Fibroblast of skin of right biceps (primary cell): ENCODE measurements at places on chromosomes 1 and 21.

- no peak for DNase-seq
Measured at GRCh38 chr1:230415405-230416132, 10.6 kb downstream of the PGBD5 start.

DNA sequence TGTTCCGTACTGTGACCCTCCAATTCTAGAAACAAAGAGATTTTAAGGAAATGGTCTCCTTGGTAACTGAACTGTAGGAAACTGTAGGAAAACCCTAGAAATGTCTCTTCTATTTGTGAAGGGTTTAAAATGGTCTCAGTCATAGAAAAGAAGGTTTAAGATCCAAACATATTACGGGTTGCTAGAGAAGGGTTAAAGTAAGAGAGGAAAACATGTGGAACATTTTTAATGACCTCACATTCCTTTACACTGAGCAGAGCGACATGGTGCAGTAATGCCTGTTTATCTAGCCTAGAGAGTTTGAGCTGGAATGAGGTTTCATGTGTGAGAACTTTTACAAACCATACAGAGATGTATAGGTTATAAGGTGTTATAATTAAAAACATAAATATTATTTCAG, 36.9 kb upstream of the C1orf105 start:
- peak; percentile 89 for DNase-seq

GRCh38 chr1:34924759-34925555, 4.5 kb downstream of the DLGAP3 start:
- peak; percentile 65 for DNase-seq

DNA sequence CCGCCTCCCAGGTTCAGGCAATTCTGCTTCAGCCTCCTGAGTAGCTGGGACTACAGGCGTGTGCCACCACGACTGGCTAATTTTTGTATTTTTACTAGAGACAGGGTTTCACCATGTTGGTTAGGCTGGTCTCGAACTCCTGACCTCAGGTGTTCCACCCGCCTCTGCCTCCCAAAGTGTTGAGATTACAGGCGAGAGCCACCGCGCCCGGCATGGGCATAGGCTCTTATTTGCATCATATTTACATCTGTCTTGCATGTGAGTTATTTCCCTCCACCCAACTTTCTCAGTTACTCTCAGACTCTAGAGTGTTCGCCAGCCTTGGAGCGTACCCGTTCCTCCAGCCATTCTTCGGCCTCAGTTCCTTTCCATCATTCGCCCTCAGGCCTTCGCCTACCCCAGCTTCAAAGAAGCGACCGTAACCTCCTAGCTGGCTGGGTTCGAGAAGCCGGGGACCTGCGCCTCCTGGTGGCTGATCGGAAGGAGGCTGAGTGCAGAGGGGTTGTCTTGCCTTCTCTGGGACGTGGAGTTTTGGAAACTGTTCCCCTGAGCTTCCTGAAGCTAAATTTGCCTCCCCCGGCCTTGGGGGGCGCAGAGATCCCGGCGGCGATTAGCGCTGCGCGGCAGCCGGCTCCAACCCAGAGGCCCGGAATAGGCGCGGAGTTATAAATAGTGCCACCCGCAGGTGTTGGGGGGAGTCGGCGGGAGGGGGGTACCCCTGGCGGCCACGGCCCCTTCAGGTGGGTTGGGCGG, 3.6 kb upstream of the ZBTB7B start:
- DNase-seq = peak; percentile 78

DNA sequence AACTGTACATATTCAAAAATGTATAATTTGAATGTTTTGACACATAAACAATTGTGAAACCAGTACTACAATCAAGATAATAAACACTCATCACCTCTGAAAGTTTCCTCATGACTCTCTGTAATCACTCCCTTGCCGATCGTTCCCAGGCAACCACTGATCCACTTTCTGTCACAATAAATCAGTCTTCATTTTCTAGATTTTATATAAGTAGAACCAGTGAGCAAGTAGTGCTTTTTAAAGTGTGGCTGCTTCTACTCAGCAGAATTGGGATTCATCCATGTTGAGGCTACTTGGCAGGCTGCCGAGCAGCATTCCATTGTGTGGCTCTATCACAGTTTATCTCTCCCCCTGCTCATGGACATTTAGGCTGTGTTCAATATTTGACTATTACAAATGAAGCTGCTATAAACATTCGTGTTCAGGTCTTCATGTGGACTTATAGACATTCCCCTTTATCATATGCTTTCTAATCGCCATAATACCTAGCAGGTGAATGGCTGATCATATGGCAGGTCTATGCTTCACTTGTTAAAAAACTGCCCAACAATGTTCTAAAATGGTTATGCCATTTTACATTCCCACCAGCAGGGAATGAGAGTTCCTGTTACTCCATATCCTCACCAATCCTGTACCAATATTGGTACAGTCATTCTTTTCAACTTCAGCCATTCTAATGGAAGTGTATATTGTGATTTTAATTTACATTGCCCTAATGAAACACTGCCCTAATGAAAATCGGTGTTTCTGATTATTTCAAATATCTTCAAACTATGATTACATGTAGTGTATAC, 20.5 kb downstream of the TEX38 start:
- DNase-seq = peak; percentile 19

DNA sequence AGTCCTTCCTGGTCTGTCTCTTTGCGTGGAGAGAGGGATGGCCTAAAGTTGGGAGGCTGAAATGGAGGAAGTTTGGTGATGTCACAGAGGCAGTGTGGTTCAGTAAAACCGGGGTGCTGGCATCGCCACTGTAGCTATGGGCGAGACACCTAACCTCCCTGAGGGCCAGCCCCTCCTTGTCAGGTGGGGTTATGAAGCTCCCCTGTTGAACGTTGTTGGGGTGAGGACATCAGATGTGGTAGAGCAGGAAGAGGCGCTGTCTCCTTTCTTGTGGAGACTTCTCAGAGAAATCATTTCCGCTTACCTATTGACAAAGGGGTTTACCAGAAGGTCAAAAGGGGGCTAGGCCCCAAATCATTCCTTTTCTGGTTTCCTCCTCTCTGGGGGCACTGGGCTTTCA, 294.7 kb downstream of the SIPA1L2 start:
- no peak for DNase-seq

- no peak for DNase-seq
Measured at GRCh38 chr1:109252893-109253802, 3.8 kb downstream of the CELSR2 start.

GRCh38 chr1:176193023-176193422, 14.1 kb downstream of the COP1 start:
- DNase-seq = no peak

DNA sequence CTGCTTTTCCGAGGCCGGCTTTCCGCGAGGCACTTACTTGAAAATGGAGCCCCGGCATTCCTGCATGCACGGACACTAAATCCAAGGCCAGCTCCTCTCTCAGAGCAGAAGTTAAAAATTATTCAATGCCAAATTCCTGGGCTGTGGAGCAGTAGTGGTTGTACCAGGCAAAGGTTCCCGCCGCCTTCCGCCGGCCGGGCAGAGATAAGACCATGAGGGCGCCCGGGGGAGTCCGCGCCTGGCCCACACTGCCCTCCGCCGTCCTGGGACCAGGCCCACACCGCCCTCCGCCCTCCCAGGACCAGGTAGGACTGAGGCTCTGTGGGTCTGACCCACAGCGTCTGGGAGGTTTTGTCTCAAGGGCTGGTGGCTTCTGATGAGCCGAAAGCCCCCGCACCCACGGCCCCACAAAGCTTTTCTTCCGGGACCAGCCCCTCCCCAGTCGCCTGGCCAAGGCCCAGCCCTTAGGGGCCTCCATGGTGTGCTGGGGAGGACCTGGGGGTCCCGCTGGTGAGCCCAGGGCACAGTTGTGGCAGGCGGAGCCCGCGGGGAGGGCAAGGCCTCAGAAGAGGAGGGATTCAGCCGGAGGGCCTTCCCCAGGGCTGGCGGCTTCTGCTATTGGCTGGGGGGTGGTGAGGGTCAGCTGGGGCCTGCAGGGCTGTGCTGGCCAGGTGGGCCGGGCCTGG, 12.7 kb upstream of the C1orf159 start:
- DNase-seq = no peak

GRCh38 chr1:207321790-207322645, 540 bp downstream of the CD55 start:
- no peak for DNase-seq

DNA sequence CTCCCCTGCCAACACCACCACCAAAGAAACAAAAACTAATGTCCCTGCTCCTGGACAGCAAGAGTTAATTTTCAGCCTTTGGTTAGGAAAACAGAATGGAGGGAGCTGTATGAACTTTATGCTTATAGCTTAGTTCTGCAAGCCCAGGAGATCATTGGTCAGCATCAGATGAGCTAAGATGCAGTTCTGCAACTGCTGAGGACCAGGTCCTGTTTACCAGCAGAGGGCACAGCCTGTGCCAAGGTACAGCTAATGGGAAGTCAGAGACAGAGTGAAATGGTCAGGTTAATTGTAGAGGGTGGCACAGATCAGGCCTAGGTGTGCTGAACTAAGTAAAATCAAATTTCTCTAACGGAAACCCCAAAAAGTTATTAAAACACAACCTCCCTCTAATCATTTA, 161.3 kb downstream of the ROR1 start:
- no peak for DNase-seq

- DNase-seq = no peak
Measured at GRCh38 chr1:60558236-60558635, 484.7 kb upstream of the C1orf87 start.

GRCh38 chr1:205172729-205173366, 38.7 kb downstream of the DSTYK start:
- peak; percentile 97 for DNase-seq

- DNase-seq = no peak
Measured at GRCh38 chr1:218468711-218469110, 123.6 kb downstream of the TGFB2 start.

GRCh38 chr1:39154553-39155421, 49.7 kb upstream of the MACF1 start:
- DNase-seq = peak; percentile 86

- DNase-seq = no peak
Measured at GRCh38 chr21:45073301-45074047, 906 bp upstream of the ADARB1 start.

- peak; percentile 51 for DNase-seq
Measured at GRCh38 chr1:45348020-45348419, 7.8 kb upstream of the MUTYH start.

GRCh38 chr1:246971090-246971721, 36.7 kb downstream of the ZNF695 start:
- DNase-seq = peak; percentile 17

GRCh38 chr1:89457046-89457445, 67.6 kb upstream of the LRRC8B start:
- DNase-seq = no peak

- DNase-seq = peak; percentile 46
Measured at GRCh38 chr1:96710708-96711477, 10.7 kb upstream of the PTBP2 start.

- DNase-seq = no peak
Measured at GRCh38 chr1:18473195-18473815, 7.4 kb upstream of the KLHDC7A start.

- DNase-seq = no peak
Measured at GRCh38 chr1:175687622-175688415, 55.6 kb downstream of the TNR start.

- DNase-seq = no peak
Measured at GRCh38 chr1:41850029-41850428, 68.7 kb downstream of the HIVEP3 start.

DNA sequence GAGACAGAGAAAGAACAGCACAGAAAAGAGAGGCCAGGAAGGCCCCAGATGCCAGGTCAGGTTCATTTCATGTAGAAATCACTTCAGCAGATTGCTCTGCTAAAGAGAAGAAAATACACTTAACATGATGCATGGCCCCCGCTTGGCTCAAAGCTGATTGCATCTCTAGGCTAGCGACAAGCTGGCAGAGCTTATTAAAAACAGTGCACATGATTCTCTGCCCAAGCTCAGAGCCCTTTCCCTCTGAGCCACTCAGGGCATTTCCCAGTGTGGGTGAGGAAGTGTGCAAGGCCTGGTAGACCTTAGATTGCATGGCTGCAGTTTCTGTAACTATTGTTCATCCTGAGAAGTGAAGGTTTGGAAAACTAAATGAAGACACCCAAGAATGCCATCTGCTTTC, 3.3 kb upstream of the CAPN9 start:
- DNase-seq = no peak

- DNase-seq = peak; percentile 22
Measured at GRCh38 chr1:231194843-231195516, 33.1 kb downstream of the TRIM67 start.

DNA sequence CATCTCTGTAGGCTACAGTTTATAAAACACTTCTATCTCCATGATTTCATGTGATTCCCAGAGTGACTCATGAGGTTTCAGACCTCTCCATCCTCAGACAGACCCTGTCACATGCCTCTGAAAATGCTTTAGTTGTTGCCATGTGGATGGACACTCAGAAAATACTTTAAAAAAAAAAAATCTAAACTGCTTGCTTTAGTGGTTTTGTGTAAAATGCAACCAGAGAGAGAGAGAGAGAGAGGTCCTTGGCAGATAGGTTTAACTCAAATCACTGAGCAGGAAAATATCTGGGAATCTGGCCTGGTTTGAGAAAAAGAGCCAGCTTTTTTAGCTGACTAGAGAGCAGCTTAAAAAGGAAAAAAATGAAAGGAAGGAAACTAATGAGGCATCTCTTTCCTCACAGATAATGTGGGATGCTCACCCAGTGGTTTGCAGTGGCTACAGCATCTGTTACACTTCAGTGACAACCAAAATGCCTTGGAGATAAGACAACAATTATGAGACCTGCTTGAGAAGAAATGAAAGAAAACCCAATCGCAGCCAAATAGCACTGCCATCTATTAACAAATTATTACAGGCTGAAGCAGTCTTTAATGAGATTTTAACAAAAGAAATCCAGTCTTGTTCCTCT, 54.6 kb upstream of the SYT14 start:
- DNase-seq = peak; percentile 78

DNA sequence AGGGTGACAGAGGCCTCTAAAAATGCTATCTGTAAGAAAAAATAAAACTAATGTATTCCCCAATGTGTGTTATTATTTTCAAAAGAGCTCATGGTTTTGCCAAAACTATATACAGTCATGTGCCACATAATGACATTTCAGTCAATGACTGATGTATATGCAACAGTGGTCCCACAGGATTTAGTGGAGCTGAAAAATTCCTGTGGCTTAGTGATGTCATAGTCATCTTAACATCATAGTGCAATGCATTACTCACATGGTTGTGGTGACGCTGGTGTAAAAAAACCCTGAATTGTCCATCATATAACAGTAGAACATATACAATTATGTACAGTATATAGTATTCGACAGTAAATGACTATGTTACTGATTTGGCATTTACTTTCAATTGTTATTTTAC, 172.4 kb downstream of the CACNA1E start:
- peak; percentile 47 for DNase-seq

GRCh38 chr1:2287649-2288048, 59.5 kb downstream of the SKI start:
- no peak for DNase-seq
